Nucleus accumbens (tissue), 56 donors: ENCODE measurements at places on chromosomes 7 and 10.

DNA sequence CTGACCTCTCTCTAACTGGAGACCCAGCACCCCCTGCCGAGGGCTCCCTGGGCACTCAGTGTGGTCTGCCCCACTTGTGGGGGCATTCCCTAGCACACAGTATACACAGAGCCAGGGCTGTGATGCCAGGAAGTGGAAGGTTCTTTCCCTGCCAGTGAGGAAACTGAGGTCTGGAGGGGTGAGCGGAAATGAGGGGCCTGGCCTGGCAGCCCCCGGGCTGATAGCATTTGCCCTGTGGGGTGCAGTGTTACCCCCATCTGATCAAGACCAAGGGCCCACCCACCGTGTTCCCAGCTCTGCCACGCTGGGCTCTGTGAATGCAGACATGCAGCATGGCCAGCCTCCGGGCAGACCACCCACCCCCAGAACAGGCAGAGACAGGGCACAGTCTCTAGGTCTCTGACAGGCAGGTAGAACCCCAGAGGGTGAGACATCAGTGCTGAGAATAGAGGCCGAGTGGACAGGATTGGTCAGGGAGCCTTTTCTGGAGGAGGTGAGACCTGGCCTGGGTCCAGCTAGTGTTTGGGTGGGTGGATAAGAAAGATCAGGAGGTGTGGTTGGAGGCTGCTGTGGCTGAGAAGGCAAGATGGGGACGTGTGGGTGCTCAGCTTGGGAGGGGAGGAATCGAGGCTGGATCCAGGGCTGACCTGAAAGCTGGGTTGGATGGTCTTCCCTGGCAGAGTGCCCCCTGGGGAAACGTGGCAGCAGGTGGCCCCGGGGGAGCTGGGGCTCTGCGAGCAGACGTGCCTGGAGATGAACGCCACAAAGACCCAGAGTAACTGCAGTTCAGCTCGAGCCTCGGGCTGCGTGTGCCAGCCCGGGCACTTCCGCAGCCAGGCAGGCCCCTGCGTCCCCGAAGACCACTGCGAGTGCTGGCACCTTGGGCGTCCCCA lies 10.8 kb upstream of the ZNF862 start:
- DNase-seq, result no peak

- DNase-seq, result no peak
These were observed 10.0 kb downstream of the ST8SIA6 start for GRCh38 chr10:17444388-17444714.

- DNase-seq, result no peak
These were observed 40.6 kb downstream of the PYROXD2 start for GRCh38 chr10:98374217-98374985.

GRCh38 chr10:100745882-100746783 lies 751 bp downstream of the PAX2 start:
- no peak for DNase-seq

DNA sequence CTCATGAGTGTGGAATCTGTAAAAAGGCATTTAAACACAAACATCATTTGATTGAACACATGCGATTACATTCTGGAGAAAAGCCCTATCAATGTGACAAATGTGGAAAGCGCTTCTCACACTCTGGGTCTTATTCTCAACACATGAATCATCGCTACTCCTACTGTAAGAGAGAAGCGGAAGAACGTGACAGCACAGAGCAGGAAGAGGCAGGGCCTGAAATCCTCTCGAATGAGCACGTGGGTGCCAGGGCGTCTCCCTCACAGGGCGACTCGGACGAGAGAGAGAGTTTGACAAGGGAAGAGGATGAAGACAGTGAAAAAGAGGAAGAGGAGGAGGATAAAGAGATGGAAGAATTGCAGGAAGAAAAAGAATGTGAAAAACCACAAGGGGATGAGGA lies 207.7 kb downstream of the ZEB1 start:
- DNase-seq, result no peak

- DNase-seq, result no peak
These were observed 118.9 kb downstream of the OTUD1 start for GRCh38 chr10:23557777-23558176.

GRCh38 chr10:123796736-123797135 lies 94.9 kb downstream of the CPXM2 start:
- DNase-seq, result no peak

DNA sequence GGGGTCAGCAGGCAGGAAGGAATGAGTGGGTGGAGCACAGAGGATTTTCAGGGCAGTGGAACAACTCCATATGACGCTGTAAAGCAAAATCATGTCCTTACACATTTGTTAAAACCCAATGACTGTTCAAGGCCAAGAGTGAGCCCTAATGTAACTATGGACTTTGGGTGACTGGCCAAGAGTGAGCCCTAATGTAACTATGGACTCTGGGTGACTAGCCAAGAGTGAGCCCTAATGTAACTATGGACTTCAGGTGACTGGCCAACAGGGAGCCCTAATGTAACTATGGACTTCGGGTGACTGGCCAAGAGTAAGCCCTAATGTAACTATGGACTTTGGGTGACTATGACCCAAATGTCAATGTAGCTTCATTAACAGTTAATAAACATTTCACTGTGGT lies 52.0 kb downstream of the PAXIP1 start:
- DNase-seq, result no peak

GRCh38 chr10:61411706-61412105 lies 41.5 kb downstream of the TMEM26 start:
- DNase-seq, result no peak

GRCh38 chr7:158595068-158595467 lies 7.4 kb upstream of the PTPRN2 start:
- no peak for DNase-seq
